ENCODE measurements at places on chromosomes 13 and 19.

- no peak for DNase-seq
Observed at GRCh38 chr13:64314331-64314730, 2898.7 kb upstream of the PCDH20 start.

DNA sequence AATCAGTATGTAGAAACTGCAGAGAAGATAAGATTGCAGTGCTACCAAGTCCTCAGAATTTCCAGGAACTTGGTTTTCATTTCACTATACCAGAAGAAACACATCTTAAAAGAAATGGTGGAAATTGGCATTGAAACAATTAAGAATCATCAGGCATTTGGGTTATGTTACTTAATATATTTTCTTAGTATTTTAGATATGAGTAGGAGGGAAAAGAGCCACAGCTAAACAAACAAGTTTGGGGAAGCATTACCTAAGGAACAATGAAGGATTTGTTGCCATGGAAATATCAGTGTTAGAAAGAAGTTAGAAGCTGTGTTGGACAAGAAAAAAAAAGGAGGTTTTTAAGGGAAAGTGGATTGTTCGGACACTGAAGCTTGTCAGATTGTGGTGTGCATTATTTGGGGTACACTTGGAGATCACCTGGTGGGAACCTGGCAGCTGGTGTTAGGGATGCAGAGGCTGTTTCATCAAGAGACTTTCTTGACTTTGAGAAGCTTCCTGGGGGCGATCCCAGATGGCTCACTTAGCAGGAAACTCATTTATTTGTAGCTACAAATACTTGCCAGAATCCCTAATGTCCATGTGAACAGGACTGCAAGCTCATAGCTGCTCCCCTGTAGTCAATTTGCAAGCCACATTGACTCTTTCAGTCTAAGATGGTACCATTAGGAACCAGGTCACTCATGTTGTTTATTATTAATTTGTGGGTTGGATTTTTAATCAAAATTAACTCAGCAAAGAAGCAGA, 246.7 kb downstream of the RFC3 start:
- DNase-seq: no peak

DNA sequence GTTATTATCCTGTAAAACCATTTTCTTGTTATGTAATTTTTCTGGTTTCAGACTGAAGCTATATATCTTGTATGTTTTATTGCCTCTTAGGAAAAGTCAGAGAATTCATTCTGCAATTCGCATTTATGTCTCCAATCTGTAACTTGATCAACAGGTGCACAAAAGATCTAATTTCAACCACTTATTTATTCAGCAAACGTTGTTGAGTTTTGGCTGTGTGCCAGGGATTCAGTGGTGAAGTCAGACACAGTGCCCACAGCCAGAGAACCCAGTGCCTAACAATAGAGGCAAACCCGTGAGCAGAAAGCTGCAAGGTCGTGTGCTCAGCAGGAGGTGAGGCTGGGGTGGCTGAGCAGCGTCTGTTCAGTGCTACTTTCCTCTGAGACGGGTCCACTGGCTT, 119.5 kb upstream of the MCF2L start:
- DNase-seq: no peak

DNA sequence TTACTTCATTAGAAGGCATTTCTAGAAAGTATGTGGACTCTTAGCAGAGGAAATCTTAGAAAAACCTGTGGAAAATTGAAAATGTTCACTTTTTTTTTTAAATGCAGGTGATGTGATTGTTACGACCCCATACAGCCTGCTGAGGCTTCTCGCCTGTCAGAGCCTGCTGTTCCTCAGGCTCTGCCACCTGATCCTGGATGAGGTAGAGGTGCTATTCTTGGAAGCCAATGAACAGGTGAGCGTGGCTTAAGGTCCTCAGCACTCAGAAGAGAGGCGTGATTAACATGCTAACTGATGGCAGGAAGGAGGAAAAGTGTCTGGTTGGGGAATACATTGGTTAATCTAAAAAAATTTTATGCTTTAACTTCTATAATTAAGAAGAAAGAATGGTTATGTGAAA, 71.4 kb downstream of the SLC7A9 start:
- no peak for DNase-seq

DNA sequence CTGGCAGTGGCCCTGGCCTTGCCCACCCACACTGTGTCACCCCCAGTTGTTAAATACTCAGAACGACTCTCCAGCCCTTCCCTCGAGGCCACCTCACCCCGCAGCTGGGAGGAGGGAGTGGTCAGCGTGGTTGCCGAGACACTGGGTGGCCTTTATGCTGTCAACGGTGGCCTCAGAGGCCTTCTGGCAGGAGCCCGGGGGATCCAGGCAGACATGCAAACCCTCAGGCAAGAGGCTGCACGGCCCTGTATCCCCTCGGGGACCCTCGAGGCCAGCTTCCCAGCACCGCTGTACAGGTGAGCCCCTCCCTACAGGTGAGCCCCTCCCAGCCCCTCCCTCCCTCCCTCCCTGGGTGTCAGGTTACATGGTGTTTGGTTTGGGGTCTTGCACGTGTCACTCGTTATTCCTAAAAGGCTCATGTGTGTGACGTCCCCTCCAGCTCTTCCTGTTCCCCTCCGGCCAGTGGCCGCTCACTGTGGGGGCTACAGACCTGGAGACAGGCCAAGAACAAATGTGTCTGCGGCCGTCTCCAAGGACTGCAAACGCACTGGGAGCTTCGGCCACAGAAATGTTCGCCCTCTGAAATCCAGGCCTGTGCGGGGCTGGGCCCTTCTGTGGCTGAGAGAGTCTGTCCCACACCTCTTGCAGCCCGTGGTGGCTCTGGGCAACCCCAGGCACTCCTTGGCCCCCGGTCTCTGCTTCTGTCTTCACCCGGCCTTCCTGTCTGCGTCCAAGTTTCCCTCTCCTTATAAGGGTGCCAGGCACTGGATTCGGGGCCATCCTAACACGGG, at the start of gene TEKTIP1:
TEKTIP1 (plus strand) TSS at position 210 of the 791 bp plus-strand sequence; CDS start at position 214, 4 bp downstream.
- DNase-seq: no peak

GRCh38 chr13:20475927-20476691, 49.5 kb downstream of the CRYL1 start:
- peak; percentile 85 for DNase-seq

DNA sequence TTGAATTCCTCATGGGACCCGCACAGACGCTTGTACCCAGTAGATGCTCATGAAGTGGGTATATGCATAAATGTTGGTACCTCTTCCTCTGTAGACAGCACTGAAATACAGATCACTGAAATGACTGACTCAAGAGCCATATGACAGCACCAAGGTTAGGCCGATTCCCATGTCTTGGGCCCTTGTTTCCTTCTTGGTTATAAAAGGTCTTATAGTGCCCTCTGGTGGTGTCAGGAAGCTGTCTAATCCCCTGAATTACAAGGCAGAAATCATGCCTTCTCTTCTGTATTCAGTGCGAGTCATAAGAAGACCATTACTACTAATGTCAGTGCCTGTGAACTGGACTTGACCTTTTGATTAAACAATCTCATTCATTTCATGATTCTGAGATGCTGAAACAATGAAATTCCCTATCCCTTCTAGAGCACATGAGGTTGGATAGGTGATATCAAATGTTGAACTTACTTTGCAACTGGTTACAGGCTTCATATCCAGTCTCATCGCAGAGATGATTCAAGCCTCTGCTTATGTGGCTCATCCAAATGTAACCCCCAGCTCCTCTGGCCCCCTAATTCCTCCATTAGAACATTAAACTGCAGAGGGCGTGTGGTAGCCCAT, 59.7 kb downstream of the SPATA13 start:
- DNase-seq: peak; percentile 80

- DNase-seq: no peak
Observed at GRCh38 chr19:55692681-55693081, 17.7 kb downstream of the EPN1 start.

GRCh38 chr13:112153364-112153763, 86.4 kb downstream of the SOX1 start:
- DNase-seq: no peak

- no peak for DNase-seq
Observed at GRCh38 chr13:45021250-45021649, 31.9 kb downstream of the GPALPP1 start.

- DNase-seq: no peak
Observed at GRCh38 chr13:110424569-110425443, 117.7 kb downstream of the COL4A2 start.

- no peak for DNase-seq
Observed at GRCh38 chr13:64723724-64724123, 2506.4 kb downstream of the PCDH9 start.

- DNase-seq: no peak
Observed at GRCh38 chr19:28258829-28259228, 954.1 kb downstream of the UQCRFS1 start.

DNA sequence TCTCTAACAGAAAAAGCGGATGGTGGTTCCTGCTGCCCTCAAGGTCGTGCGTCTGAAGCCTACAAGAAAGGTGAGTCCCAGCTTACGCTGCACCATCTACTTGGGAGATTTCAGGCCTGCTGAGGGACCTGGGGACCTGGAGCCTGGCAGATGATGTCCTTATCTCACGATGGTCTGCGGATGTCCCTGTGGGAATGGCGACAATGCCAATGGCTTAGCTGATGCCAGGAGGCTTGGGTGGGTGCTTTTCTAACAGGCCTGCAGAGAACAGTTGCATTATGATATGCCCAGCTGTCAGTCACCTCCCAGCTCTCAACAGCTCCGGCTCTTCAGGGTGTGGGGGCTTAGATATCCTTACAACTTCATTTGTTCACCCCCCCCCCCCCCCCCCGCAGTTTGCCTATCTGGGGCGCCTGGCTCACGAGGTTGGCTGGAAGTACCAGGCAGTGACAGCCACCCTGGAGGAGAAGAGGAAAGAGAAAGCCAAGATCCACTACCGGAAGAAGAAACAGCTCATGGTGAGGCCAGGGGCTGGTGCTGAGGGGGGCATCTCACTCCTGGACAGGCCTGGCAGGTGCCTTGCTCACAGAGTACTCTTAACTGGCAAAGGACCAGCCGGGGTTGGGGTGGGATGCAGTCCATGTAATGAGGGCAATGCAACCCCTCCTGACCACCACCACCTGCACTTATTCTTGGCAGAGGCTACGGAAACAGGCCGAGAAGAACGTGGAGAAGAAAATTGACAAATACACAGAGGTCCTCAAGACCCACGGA, 3.8 kb downstream of the RPL13A start:
- DNase-seq: no peak

DNA sequence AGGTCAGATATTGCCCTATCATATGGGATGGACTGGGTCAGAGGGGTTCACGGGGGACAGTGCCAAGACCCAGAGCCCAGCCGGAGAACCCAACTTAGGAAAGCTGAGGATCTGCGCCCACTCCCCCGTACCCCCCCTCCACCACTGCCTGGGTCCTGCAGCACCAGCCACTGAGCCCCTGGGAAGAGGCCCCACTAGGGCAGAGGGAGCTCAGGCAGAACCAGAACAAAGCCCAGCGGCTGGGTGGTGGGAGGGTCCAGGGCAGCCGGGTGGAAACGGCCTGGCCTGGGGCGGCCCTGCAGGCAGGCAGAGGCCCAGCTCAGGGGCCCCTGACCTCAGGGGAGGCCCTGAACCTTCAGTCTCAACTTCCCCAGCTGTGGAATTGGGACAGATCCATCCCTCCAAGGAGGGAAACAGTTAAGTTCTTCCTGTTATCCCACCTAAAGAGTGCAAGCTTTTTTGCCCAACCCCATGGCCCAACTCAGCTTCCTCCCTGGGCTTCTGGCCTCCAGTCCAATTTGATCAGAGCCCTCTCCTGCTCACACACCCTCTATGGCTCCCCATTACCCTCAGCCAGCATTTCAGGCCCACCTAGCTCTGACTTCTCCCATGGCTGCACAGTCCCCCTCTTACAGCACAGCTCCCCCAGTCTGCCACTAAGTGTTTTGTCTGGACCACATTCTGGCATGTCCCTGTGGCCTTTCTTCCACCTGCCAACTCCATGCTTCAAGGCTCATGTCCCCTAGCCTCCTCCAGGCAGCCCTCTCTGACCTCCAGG, 3.1 kb downstream of the NR2F6 start:
- no peak for DNase-seq

DNA sequence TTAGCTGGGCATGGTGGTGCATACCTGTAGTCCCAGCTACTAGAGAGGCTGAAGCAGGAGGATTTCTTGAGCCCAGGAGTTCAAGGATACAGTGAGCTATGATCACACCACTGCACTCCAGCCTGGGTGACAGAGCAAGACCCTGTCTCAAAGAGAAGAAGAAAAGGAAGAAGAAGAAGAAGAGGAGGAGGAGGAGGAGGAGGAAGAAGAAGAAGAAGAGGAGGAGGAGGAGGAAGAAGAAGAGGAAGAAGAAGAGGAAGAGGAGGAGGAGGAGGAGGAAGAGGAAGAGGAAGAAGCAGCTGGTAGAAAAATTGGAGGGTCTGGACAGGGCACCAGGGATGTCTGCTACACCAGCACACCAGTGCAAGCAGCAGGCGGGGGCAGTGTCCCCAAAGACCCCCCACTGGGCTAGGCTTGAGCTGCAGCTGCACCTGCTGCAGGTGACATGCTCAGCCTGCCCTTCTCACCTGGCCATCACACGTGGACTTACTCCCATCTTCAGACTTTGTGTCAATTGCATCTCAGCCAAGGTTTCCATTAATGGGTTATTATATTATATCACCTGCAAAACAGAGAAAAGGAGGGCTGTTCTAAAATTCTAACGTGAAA, 180.9 kb upstream of the ZNF507 start:
- no peak for DNase-seq

- DNase-seq: no peak
Observed at GRCh38 chr13:40631605-40632004, 34.8 kb downstream of the FOXO1 start.

GRCh38 chr19:13350072-13350471, 156.2 kb downstream of the CACNA1A start:
- no peak for DNase-seq

DNA sequence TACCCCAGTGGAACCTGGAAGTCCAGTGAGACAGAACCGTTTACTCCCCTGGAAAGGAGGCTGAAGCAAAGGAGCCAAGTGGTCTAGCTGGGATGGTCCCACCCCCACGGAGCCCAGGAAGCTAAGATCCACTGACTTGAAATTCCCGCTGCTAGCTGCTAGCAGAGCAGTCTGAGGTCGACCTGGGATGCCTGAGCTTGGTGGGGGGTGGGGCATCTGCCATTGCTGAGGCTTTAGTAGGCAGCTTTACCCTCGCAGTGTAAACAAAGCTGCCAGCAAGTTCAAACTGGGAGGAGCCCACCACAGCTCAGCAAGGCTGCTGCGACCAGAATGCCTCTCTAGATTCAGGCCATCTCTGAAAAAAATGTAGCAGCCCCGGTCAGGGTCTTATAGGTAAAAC, 437.0 kb downstream of the SUCLA2 start:
- no peak for DNase-seq

DNA sequence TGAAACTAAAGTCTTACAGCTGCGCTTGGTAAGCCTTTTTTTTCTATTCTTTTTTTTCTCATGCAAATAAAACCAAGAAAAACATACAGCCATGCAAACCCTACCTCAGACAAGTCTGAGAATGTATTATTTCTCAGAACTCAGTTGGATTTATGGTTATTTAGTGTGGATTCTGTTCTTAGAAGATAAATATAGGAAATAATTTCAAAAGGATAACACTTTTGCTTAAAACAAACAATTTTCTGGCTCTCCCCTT, 40.7 kb upstream of the TNFSF11 start:
- DNase-seq: no peak

GRCh38 chr13:112867301-112867711, 101.7 kb upstream of the MCF2L start:
- DNase-seq: no peak

All from KBM-7 (cell line).